Epithelial cell of proximal tubule (primary cell): ENCODE measurements at places on chromosomes 2 and 18. TPM values are rescaled to one million over a fixed set of nuclear protein-coding genes. Genes with fewer than 3 reads are reported as not detected.

The GPR45 gene
- total RNA-seq = 0.22 TPM in 1 of 2 replicates, not detected in the other

The MC5R gene
- total RNA-seq = not detected in 2 replicates

The RHOB gene
- total RNA-seq = 160 and 161 TPM in 2 replicates

The RGPD5 gene
- 7.6 and 7.7 TPM in 2 replicates for total RNA-seq

The ZNF892 gene
- 3.4 and 7.1 TPM in 2 replicates for total RNA-seq

The SLC9A4 gene
- 0.36 and 0.40 TPM in 2 replicates for total RNA-seq

The PDE11A gene
- total RNA-seq = 0.87 and 1.2 TPM in 2 replicates

The IL1R2 gene
- 5.4 and 12.6 TPM in 2 replicates for total RNA-seq

The ACKR3 gene
- not detected in 2 replicates for total RNA-seq

The BOLL gene
- not detected in 2 replicates for total RNA-seq

The CCDC148 gene
- total RNA-seq = 0.86 and 1.2 TPM in 2 replicates

The LCLAT1 gene
- 13.4 and 18.2 TPM in 2 replicates for total RNA-seq

The CRYGD gene
- not detected in 2 replicates for total RNA-seq

The SMC6 gene
- 21.4 and 24.2 TPM in 2 replicates for total RNA-seq

- DNase-seq = no peak
Observed at GRCh38 chr2:177460973-177461585, 68.5 kb downstream of the AGPS start.

- no peak for DNase-seq
Observed at GRCh38 chr2:217413193-217413592, 553.3 kb upstream of the TNP1 start.

GRCh38 chr2:118832071-118832790 is 15.2 kb downstream of the EN1 start:
- DNase-seq = no peak

DNA sequence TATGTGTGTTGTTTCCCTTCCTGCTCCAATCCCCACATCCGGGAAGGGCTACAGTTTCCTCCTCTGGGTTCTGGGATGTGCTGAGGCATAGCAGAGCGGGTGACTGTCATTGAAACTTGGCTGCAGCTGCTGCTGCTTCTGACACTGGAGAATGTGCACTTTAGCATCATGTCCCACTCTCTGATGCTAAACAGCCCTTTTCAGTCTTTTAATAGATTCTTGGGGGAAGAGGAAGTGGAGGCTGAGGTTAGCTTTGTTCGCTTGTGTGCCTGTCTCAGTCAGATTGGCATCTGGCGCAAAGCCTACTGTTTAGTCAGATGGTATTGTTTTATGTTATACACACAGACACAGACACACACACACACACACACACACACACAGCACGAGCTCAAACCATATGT is 136.5 kb upstream of the RND3 start:
- no peak for DNase-seq

GRCh38 chr2:64967601-64968000 is 21.6 kb upstream of the SLC1A4 start:
- no peak for DNase-seq

DNA sequence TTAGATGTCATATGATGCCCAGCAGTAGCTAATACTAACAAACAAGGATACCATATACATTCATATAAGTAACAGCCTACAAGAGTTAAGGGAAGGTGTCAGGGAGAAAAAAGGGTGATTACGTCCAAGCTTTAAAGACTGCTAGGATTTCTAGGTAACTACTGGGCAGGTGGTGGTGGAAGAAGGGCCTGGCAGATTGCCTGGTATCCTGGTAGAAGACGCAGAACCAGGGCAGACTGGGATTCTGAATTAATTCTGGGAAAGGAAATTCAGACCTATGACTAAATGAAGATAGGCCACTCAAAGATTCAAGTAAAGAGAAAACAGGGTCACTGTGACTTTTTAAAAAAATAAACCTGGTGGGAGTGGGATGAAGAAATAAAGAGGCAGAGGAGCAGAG is 31.9 kb downstream of the NDUFA10 start:
- DNase-seq = no peak

DNA sequence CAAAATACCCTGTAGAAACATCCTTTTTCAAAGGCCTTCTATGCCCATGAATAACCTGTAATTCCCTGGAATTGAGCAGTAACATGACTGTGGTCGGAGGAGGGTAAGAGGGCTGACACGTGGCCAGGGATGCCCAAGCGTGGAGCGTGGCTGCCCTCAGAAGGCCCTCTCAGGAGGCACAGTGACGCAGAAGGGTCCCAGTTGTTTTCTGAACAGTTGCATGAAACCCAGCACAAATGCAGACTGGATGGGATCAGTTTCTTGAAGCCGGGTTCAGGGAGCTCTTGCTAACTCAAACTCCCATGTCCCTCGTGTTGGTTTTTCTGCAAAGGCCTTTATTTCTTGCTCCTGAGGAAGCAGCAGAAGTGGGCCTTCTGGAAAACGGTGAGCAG is 237.0 kb downstream of the ALPK2 start:
- no peak for DNase-seq

- no peak for DNase-seq
Observed at GRCh38 chr2:71799013-71799575, 345.7 kb downstream of the DYSF start.

DNA sequence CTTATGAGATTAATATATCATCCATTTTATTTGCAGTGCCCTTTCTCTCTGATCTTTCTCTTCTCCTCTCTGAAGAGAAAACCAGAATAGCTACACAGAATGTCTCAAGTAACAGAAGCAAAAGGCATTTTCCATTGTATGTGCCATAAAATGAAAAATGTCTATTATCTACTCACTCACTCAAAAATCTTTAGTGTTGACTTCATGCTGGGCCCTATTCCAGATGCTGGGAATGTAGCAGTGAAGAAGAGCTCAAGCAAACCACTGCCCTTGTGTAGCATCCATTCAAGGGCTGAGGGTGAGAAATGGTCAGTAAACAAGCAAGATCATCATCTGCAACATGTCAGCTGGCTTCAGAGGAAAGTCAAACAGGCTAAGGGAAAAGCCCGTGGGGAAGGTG is 427.7 kb downstream of the METTL4 start:
- no peak for DNase-seq

GRCh38 chr2:173869244-173870229 is 95.6 kb downstream of the SP3 start:
- DNase-seq = no peak

GRCh38 chr2:177799531-177799930 is 273.0 kb downstream of the PDE11A start:
- no peak for DNase-seq

DNA sequence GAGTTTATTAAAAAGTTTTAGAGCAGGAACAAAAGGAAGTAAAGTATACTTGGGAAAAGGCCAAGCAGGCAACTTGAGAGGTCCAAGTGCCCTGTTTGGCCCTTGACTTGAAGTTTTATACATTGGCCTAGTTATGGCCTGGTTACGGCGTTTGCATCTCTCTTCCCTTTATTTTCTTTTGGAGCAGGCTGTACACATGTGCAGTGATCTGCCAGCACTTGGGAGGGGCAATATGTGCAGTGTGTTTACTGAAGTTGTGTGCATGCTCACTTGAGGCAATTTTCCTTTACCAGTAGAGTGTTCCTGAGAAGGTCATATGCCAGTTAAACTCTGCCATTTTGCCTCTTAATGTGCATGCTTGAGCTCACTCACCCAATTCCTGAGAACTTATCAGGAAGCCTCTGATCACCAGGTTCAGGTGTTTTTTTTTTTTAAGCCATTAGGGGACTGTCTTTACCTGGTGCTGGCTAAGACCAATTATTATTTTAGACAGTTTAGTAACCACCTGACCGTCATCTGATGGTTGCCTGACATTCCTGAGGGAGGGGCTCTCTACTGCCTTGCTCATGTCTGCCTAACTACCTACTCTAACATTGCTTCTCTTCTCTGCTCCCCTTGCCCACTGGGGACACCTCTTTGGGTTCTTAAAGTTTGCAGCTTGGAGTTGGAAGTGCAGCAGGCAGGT is 48.0 kb downstream of the SCN2A start:
- DNase-seq = no peak

DNA sequence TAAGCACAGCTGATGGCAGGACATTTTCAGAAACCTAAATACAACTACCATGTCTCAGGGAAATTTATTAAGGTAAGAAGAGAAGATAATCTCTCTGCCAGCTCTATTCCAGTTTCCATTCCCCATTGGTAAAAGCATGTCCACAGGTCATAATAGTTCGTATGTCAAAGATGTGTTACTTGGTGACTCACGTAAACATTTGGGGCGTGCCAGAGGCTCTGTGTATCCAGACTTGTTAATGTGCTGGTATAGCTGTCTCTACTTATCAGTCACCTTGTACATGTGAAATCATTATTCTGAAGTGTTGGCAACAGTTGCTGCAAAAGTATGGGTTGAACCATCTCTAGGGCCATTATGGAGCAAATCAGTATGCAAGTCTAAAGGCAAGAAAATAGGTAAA is 1345.1 kb downstream of the SUCLG1 start:
- DNase-seq = no peak

GRCh38 chr2:24304098-24304497 is 56.2 kb downstream of the ITSN2 start:
- DNase-seq = peak; percentile 12

GRCh38 chr18:79799619-79800370 is 2.1 kb downstream of the KCNG2 start:
- no peak for DNase-seq

DNA sequence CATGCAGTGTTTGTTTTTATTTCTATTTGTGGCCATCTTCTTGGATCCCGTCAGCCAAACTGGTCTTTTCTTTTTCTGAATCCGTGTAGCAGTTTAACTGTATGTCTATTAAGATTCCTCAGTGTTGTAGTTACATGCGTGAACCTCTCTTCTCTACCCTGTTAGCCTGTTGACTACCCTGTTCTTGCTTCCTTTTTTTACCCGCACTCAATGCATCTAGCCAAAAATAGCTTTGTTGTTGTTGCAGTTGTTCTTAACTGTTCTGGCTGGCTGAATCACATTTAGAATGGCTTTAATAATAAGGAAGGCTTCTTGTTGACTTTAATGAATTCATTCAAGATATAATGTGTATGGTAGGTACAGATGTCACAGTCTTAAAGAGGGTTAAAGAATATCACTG is 137.1 kb downstream of the LCLAT1 start:
- DNase-seq = no peak

DNA sequence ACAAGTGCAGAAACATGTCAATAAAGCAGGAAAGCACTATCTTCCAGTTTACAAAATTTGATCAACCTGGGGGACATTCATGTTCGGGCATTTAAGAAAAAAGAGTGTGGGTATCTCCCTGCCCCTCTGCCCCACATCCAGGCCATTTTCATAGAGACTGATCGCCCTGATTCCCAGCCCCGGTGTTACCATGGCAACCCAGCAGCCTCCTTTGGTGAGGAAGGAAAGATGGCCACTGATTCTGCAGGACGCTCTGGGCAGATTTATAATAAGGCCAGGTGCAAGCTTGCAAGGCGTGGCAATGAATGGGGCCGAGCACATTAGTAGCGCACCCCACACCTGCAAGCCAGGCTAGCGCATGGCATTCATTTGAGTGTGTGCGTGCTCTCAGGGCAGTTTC is 36.7 kb upstream of the ARL4C start:
- DNase-seq = no peak

DNA sequence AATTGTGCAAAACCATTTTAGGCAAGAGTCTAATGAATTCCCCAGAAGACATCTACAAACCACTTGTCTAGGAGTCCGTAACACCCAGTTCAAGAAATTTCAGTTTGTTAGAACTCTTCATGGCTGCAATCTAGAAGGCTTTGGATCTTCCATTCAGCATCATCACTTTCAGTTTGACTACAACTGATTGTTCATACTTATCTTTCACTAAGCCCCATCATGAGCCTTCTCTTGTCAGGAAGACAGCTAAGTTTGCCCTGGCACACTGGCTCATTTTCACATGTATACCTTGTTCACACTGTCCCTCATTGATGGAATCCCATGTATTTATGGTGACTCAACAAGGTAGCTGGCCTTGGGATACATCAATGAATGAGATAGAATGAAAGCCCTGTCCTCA is 898.4 kb upstream of the CELF4 start:
- DNase-seq = no peak

DNA sequence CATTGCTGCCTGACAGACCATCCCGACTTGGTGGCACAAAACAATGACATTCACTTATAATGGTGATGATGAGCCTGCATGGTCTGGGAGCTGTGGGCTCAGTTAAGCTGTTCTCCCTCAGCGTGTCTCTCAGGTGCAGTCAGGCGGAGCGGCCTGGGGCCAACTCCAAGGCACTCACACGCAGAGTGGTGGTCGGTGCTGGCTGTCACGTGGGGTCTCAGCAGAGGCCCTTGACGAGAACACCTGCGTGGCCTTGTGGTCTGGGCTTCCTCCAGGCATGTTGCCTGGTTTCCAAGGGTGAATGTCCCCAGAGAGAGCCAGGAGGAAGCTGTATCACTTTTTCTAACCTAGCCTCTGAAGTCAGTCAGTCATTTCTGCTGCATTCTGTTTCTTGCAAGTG is 29.8 kb downstream of the ARMC9 start:
- no peak for DNase-seq

DNA sequence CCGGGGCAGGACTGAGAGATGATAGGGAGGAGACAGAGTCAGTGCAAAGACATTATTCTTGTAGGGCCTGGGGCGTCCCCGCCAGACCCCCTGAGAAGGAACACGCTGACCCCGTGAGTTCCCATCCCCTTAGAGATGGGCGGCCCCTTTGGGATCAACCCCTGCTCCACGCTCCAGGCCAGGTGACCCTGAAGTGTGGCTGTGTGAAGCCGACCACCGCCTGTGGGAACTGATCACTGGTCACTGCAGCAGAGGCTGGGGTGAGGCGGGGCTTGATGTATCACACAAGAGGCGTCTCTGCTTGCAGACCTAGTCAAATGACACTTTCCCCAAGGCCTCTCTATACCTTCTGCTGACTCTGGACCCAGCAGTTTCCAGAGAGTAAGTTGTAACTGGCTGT is 157.4 kb upstream of the TWIST2 start:
- no peak for DNase-seq

GRCh38 chr2:28901202-28901601 is 6.7 kb downstream of the WDR43 start:
- no peak for DNase-seq

DNA sequence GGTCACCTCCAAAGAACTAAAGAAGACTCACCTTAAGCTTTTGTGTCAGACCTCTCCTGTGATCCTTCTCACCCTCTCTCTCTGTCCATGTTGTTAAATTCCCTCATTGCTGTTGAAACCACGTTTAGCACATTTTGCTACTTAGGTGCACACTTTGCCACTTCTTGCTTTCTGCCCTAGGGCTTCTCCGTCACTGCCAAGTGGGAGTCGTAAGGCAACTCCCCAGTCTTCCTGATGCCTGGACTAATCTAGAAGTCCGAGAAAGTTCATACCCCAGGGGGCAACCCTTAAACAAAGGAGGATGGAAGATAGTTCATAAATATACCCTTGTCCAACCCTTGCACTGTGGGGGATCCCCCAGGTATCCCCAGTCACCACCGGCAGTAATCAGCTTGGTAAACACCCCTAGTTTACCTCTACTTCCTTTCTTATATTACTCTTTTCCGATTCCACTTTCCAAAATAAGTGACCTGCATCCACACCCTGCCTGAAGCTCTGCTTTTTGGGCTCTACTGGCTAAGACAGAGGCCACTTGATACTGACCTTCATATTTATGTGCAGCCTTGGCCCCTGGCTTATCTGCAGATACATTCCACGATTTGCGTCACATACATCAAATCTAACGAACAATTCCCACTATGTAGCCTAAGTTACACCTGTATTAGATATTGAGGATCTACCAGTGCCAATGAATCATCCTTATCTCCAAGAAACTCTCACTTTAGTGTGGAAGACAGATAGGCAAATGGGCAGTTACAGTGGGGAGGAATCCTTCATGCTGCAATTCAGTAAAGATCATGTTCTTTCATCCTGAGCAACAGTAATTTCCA is 776.2 kb downstream of the RNF144A start:
- no peak for DNase-seq

GRCh38 chr2:28516430-28516829 is 20.6 kb downstream of the PLB1 start:
- no peak for DNase-seq

- DNase-seq = no peak
Observed at GRCh38 chr2:177592945-177593344, 200.4 kb downstream of the AGPS start.
